ENCODE measurements at places on chromosomes 1 and 21. TPM values are rescaled to one million over a fixed set of nuclear protein-coding genes. Genes with fewer than 3 reads are reported as not detected.
A peak's percentile ranks its signal among the peaks of the same experiment; 100 is the strongest.

DNA sequence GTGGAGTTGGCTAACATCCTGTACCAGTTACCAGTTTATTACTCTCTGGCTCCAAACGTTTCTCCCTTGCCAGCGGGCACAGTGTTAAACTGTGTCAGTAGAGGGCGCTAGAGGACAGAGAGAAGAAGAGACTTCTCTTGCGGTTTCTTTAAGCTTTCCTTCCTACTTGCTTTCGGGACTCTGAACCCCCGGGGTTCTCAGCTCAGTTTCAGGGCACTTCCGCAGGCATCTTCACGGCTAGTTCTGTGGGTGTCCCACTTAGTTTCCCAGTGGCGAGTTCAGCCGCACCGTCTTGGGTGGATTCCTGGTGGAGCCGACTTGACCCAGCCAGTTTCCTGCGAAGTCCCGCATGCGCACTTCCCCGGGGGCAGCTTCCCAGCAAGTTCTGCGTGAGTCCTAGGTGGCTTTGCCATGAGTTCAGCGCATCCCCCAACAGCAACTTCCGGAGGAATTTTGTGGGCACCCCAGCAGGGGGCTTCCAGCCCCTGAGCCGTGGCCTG is 37.9 kb upstream of the BTG2 start:
- no peaks in the 10 kb centered on the region for H3K36me3 ChIP-seq
- DNase-seq = peak; percentile 91
- H3K27me3 ChIP-seq = no peaks in the 10 kb centered on the region
- peak overlapping the region; percentile 84 for H3K27ac ChIP-seq

The SAMD11 gene
- total RNA-seq = 12.0 TPM

- no peak overlapping the region for H3K4me3 ChIP-seq
- no peak for DNase-seq
- H3K4me1 ChIP-seq = peaks cover 3% of the 10 kb centered on the region
- no peak overlapping the region for H3K27ac ChIP-seq
Observed at GRCh38 chr1:94549706-94550105, 8.1 kb upstream of the F3 start.

DNA sequence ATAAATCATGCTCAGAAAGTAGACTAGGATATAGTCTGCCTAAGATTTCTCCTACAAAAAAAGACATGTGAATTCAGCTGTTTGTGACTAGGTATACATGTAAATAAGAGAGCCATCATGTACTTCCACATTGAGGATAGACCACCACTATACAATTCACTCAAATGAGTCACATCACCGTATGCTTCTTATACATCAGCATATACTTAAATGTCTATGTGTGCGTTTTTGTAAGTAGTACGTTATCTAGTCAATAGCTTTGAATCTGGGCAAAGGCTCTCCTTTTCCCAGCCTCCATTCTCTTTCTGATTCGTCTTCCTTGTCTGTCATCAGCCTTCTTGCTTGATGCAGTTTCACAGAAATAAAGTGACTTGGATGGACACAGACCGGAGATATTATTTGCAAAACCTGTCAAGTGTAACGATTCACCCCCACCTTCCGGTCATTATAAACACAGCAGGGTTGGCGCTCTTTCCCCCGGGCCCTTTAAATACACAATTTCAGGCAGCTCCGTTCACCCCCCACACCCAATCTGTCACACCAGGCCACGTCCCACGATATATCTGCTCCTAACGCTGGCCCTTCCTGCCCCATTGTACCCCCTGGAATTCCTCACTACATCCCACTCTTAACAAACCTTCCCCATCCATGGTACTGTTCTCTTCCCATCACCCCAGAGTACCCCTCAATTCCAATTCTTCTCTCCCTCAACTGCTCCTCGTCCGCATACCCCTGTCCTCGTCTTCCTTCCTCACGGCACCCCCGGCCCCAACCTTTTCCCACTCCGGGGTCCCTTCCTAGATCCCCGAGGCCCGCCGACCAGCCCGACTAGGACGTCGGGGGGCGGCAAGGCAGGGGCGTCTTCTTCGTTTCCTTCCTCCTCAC is 636 bp downstream of the VAMP4 start:
- peak overlapping the region; percentile 99 for H3K27ac ChIP-seq
- peak overlapping the region; percentile 99 for H3K4me3 ChIP-seq

GRCh38 chr1:119984771-119985170 is 84.7 kb downstream of the NOTCH2 start:
- H3K27ac ChIP-seq = no peak overlapping the region
- H3K36me3 ChIP-seq = no peaks in the 10 kb centered on the region
- H3K27me3 ChIP-seq = no peaks in the 10 kb centered on the region
- no peaks in the 10 kb centered on the region for H3K4me1 ChIP-seq
- no peak for DNase-seq

The RHEX gene
- total RNA-seq = 0.59 TPM

The KCNE2 gene
- 1.0 TPM for total RNA-seq

DNA sequence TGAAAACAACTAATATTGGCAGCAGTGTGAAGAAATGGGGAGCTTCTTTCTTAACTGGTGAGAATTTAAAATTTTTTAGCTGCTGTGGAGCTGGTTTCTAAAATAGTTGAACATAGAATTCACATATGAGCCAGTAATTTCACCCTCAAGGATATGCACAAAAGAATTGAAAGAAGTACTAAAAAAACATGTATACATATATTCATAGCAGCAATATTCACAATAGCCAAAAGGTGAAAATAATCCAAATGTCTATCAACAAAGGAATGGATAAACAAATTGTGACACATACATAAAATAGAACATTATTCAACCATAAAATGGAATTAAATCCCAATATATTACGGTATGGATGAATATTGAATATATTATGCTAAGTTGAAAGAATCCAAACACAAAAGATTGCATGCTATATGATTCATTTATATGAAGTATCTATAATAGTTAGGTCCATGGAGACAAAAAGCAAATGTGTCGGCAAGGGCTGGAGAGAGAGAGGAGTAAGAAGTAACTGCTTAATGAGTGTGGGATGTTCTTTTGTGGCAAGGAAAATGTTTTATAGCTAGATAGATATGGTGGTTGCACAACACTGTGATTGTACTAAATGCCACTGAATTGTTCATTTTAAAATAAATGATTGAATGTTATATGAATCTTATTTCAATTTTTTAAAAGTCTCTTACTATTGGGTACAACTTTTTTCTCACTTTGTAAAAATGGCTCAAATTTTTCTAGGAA is 14.8 kb upstream of the COL11A1 start:
- no peaks in the 10 kb centered on the region for H3K27me3 ChIP-seq
- no peak overlapping the region for H3K4me3 ChIP-seq
- H3K4me1 ChIP-seq = no peaks in the 10 kb centered on the region

DNA sequence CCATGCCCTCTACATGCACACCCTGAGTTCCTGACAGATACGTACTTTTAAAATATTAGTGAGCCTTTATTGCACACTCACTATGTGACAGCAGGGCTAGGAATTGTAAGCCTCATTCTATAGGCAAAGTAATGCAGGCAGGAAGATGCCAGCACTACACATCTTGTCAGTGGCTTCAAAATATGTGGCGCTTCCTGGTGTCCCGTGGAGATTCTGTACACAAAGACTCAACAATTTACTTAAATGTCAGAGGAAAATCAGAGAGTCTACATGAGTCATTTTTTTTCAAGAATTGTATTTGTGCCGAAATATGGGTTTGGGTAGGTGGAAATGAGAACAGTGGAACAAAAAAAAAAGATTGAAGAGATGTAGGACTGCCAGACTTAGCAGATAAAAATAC is 27.6 kb downstream of the RNASEL start:
- no peaks in the 10 kb centered on the region for H3K4me1 ChIP-seq
- H3K36me3 ChIP-seq = no peaks in the 10 kb centered on the region
- H3K27ac ChIP-seq = no peak overlapping the region

The DTL gene
- 9.2 TPM for total RNA-seq

- H3K4me1 ChIP-seq = peaks cover 46% of the 10 kb centered on the region
- DNase-seq = no peak
Observed at GRCh38 chr1:26284597-26285347, 4.9 kb downstream of the SH3BGRL3 start.

The WNT2B gene
- total RNA-seq = 19.0 TPM

The LCK gene
- total RNA-seq = 0.22 TPM

DNA sequence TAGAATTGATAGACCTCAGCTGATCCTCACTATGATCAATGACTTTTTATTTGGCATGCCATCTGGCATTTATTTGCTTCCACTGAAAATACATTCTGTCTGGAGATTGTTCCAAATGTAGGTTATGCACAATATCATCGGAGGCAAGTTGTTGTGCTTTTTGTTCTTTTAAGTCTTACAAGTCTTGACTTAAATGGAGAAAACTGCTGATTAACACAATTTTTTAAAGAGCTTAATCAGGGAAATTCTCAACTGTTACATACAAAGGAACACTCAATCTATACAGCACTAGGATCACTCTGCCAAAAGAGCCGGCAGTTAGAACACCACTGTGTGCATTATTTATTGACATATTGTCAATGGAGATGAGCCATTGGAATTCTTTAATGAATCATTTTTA is 19.2 kb downstream of the CYYR1 start:
- H3K27ac ChIP-seq = no peak overlapping the region
- no peaks in the 10 kb centered on the region for H3K27me3 ChIP-seq
- no peak overlapping the region for H3K4me3 ChIP-seq
- H3K36me3 ChIP-seq = no peaks in the 10 kb centered on the region
- H3K4me1 ChIP-seq = no peaks in the 10 kb centered on the region

GRCh38 chr1:219566951-219567947 is 45.7 kb downstream of the ZC3H11B start:
- no peaks in the 10 kb centered on the region for H3K36me3 ChIP-seq
- no peaks in the 10 kb centered on the region for H3K27me3 ChIP-seq
- no peak for DNase-seq
- H3K27ac ChIP-seq = no peak overlapping the region
- no peaks in the 10 kb centered on the region for H3K4me1 ChIP-seq

The ACTN2 gene
- total RNA-seq = 6.1 TPM

DNA sequence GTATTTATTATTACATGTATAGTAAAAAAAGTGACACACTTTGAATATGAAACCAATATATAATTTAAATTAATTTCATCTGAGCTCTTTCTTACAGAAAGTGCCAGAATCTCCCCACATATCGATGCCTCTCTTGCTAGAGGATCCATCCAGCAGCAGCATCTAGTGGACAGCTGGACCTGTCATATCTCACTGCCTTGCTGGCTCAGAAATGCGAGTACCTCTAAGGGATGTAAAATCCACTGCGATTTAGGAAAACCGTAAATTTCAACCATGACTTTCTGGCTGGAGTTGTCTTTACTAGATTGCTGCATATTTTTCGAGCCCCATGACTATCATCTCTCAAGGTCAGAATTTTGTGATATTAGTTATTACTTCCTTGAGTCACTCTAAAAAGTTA is 333.8 kb downstream of the NEGR1 start:
- H3K4me3 ChIP-seq = no peak overlapping the region
- no peak overlapping the region for H3K27ac ChIP-seq
- H3K36me3 ChIP-seq = no peaks in the 10 kb centered on the region
- DNase-seq = no peak
- H3K27me3 ChIP-seq = no peaks in the 10 kb centered on the region

DNA sequence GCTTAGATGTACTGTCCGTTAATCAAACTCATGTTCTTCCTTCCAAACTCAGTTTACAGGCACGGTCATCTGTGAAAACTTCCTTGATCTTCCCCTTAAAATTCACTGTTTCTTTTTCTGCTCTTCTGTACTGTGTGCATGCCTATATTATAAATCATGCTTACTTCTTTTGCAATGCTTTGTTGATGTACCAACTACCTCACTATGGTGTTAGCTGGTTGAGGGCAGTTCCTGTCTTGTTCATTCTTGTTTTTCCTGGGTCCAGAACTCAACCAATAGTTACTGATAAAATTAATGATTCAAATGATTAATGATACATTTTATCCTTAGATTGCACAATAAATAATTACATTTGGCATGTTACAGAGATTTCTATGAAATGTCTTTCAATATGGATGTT is 163.8 kb downstream of the CHRM3 start:
- no peaks in the 10 kb centered on the region for H3K4me1 ChIP-seq
- H3K36me3 ChIP-seq = no peaks in the 10 kb centered on the region
- H3K27me3 ChIP-seq = no peaks in the 10 kb centered on the region
- H3K27ac ChIP-seq = no peak overlapping the region

- H3K4me3 ChIP-seq = no peak overlapping the region
- peaks cover 25% of the 10 kb centered on the region for H3K4me1 ChIP-seq
- no peaks in the 10 kb centered on the region for H3K27me3 ChIP-seq
- H3K36me3 ChIP-seq = no peaks in the 10 kb centered on the region
- no peak overlapping the region for H3K27ac ChIP-seq
Observed at GRCh38 chr1:41914516-41914915, 4.2 kb downstream of the HIVEP3 start.

- H3K4me1 ChIP-seq = peaks cover 39% of the 10 kb centered on the region
- H3K27ac ChIP-seq = no peak overlapping the region
- DNase-seq = no peak
- H3K27me3 ChIP-seq = no peaks in the 10 kb centered on the region
- H3K4me3 ChIP-seq = no peak overlapping the region
- no peaks in the 10 kb centered on the region for H3K36me3 ChIP-seq
Observed at GRCh38 chr1:53413175-53414001, 45.8 kb upstream of the DMRTB1 start.

DNA sequence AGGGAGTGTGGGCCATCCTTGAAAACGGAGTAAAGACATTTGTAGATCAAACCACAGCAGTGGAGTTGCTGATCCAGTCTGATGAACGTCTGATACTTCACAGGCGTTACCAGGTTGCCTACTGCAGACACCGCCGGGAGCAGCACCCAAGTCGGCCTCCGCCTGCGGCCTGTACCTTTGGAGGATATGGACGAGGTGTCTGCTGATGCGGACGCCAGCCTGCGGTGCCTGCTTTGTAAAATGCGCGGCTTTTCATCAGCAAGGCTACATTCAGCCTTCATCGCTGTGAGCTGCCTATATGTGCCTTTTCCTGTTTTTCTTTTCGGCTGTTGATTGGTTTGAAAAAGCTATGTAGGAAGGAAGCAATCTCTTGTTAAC is 16.0 kb downstream of the SLX9 start:
- no peak overlapping the region for H3K4me3 ChIP-seq
- peaks cover 54% of the 10 kb centered on the region for H3K4me1 ChIP-seq
- no peak overlapping the region for H3K27ac ChIP-seq
- H3K36me3 ChIP-seq = peaks cover 94% of the 10 kb centered on the region
- no peak for DNase-seq

The PALMD gene
- total RNA-seq = 12.1 TPM

The SDC3 gene
- total RNA-seq = 120 TPM

All from spinal cord (tissue), 10 donors.